ENCODE measurements at places on chromosomes 1 and 21.
A peak's percentile ranks its signal among the peaks of the same experiment; 100 is the strongest.

- peak; percentile 70 for DNase-seq
These were observed 3.1 kb downstream of the ACTA1 start for GRCh38 chr1:229430761-229431283.

DNA sequence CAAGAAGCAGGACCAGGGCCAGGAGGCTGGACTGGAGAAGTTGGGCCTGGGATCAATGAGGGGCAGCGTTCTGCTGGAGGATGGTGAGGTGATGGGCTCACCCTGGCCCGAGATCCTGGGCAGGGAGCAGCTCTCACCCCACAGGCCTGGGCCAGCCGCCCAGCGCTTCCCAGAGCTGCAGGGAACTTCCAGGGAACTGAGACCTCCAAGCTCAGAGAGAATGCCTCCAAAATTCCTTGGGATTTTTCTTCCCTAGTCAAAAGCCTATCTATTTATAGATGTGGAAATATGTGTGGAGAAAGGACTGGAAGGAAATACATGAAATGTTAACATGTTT is 121.2 kb downstream of the SPSB1 start:
- DNase-seq: no peak

DNA sequence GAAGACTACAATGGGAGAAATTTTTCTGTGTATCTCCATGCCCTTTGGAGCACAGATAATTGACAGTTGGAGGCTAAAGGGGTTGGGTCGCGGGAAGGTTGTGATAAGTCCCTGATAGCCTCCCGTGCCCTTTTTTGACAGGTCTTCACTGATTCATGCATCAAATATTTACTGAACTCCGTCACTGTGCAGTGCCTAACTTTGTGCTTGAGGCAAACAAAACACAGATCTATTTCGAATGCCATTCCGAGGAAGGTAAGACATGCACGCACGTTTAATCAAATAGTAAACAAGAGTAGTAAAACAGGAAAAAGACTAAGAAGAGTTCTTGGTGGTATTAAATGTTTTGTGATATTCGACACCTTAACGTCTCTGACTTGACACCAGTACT is 494 bp upstream of the PIP5K1A start:
- DNase-seq: no peak

- no peak for DNase-seq
These were observed 6.5 kb downstream of the PPIE start for GRCh38 chr1:39745016-39745670.

GRCh38 chr1:15948595-15949452 is 27.1 kb downstream of the ZBTB17 start:
- DNase-seq: no peak

- no peak for DNase-seq
These were observed 320.3 kb upstream of the ADGRL4 start for GRCh38 chr1:79326875-79327274.

- no peak for DNase-seq
These were observed 35.0 kb upstream of the IL19 start for GRCh38 chr1:206735553-206736031.

GRCh38 chr1:176850871-176851270 is 313.6 kb downstream of the ASTN1 start:
- DNase-seq: no peak

- DNase-seq: no peak
These were observed 29.8 kb upstream of the ETV3 start for GRCh38 chr1:157168015-157168414.

GRCh38 chr1:62810420-62811274 is 26.7 kb downstream of the ATG4C start:
- no peak for DNase-seq

DNA sequence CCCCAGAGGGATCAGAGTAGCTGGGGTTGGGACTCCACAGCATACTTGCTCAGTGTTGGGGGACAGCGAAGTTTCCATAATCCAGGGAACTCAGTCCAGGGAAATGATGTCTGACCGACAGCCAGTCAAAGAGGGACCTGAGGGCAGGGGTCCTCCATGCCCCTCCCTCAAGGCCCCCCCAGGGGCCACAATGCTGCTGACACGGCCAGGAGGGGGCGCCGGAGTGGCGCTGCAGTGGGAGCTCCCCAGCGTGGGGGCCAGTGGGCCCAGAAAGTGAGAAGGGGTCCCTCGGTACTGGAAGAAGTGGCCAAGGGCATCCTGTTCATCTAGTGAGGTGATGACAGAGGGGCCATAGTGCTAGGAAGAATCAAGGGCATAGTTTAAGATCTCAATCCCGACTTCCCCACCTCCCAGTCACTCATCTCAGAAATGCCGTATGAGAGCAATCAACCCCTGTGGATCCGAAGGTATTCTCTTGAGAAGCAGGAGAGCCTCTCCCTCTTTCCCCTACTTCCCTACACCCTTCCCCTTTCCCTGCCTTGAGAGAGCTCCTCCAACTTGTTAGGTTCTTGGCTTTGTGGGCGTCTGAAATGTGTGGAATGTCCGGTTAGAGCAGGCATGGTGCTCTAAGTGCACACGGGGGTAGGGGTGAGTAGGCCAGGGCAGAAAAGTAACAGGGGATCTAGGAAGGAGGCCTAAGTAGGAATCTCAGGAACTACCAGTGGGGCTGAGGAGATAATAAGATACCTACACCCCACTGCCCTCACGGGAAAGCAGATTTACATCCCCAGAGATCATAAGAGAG is 4.1 kb downstream of the NUDT17 start:
- no peak for DNase-seq

DNA sequence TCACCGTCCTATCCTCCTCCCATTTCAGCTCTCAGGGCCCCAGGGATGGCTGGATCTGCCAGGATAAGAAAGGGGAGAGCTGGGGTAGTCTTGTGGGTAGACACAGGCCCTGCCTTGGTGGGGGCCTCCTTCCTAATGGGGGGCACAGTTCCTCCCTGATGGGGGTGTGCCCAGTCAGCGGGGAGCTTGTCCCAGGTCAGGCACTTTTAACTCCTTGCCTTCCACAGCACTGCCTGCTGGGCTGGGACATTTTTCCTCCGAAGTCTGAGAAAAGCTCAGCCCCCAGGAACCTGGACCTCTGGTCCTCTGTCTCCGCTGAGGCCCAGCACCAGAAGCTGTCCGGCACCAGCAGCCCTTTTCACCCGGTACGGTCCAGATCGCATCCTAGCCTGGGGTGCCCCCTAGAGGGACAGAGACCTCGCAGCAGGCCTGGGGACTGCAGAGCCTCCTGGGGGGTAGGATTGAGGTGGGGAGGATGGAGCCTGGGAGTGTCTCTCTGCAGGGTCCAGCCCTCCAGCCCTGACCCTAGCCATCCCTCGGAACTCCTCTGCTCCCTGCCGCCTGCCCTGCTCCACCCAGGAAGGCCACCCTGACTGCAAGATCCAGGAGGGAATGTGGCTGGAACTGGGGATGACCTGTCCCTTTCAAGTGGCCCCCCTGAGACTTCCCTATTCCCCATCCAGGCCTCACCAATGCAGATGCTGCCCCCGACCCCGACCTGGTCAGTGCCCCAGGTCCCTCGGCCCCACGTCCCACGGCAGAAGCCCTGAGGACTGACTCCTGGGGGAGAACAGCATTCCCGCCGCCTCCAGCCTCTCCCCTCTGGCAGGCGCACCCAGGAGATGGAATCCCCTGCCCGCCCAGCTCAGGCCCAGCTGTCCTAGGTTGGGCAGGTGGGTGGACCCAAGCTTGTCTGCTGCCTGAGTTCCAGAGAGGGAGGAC is 12.0 kb downstream of the MIIP start:
- DNase-seq: peak; percentile 34

- DNase-seq: no peak
These were observed 16.2 kb downstream of the CCSAP start for GRCh38 chr1:229326601-229327000.

- no peak for DNase-seq
These were observed 39.3 kb downstream of the KIAA1614 start for GRCh38 chr1:180951836-180952656.

DNA sequence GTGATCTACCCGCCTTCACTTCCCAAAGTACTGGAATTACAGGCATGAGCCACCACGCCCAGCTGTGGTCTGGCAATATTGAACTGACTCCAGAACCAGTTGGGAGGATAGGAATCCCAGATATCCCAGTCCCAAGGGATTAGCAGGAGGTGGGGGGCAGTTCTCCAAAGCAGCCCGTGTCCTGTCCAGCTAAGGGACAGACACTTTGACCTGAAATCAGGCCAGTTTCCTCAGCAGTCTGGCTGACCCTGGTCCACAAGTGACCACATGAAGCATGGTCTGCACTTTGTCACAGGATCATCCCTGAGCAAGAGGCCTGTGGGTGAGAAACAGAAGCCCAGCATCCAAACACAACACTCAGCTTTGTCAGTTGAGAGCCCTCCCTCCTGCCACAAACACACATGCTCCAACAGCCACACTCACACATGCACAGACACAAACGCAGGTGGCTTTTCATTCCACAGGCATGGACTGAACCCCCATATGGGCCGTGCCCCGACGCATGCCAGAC is 2.7 kb upstream of the FDPS start:
- DNase-seq: no peak

DNA sequence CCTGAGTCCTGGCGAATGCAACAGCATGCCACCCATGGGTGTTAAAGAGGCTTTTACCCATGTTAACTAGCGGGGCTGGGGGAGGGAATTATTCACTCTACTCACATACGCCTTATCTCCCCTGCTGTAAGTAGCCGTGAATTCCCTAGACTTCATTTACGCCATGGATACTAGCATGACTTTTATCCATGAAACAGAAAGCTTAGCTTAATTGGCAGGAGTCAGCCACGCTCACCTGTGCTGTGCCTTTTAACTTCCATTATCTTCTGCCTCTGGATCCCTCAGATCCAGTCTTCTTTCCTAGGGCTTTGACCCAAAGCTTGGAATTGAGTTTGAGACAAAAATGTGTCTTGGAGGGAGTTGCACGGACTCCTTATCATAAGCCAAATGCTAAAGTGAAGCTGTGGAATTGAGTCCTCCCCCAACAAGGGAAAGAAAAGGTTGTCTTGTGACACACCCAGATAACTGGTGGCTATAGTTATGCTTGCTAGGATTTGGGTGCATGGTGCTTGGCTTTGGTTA is 9.7 kb upstream of the NASP start:
- no peak for DNase-seq

DNA sequence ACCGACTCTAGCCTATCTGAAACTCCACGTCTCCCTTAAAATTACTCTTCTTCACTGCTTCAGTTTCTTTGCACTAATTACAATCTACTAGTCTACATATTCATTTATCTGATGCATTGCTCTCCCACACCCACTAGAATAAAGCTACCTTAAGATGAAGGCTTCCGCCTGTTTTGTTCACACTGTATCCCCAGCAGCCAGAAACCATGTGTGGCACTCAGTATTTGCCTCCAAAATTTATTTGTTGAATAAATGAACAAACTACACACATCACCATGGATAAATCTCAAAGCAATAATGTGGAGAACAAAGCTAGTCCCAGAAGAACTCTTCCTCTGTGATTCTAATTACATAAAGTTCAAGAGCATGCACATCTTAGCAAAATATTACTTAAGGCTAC is 95.7 kb downstream of the DSCAM start:
- no peak for DNase-seq

GRCh38 chr1:175423605-175424004 is 231.0 kb upstream of the KIAA0040 start:
- DNase-seq: no peak

- peak; percentile 54 for DNase-seq
These were observed 4.6 kb upstream of the DDOST start for GRCh38 chr1:20665726-20666125.

- DNase-seq: no peak
These were observed 371.8 kb upstream of the POU3F1 start for GRCh38 chr1:38418195-38419030.

GRCh38 chr1:64472040-64472376 is 2.1 kb downstream of the CACHD1 start:
- DNase-seq: no peak

DNA sequence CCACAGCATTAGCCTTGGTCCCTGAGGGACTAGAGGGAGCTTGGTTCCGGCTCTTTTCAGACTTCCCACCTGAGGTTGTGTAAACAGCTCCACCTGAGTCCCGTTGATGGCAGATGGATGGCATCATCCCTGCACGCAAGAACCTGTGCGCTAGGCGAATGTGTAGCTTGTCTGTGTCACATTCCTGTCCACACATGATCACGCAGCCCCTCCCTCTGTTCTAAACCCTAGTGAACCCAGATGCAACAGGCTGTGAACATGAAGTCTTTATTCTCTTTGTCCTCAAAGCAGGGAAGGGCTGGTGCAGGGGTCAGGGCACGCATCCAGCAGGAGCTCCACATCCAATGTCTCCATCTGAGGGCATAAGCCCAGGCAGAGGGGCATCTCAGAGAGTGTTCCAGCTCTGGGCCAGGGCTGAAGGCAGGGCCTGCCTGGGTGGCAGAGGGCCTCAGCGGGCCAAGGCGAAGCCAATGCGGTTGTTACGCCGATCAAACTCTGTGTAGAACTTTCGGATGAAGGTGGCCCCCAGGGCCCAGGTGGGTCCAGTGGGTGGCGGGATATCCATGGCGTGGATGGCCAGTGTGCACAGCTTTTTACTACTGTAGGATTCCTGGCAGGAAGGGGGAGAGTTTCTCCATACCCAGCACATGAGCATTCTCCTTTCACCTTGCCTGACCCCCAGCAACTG is 2.9 kb upstream of the ETNK2 start:
- DNase-seq: no peak

DNA sequence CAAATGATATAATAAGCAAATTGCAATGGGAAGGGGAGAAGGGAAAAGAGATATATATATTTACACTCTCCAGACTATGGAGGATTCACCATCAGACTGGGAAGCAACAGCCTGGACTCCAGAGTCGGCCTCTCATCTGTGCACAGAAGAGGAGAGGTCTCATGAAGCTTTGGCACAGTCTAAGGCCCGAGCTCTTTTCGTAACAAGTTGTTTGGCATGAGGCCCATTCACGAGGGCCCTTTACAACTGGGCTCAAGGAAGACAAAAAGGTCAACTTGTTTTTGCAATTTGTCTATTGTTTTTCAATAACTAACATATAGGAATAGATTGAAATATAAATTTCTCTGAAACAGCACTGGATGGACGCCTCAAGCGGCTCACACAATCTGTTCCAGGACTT is 66.7 kb upstream of the AJAP1 start:
- no peak for DNase-seq

GRCh38 chr1:198201956-198202784 is 45.4 kb downstream of the NEK7 start:
- no peak for DNase-seq

DNA sequence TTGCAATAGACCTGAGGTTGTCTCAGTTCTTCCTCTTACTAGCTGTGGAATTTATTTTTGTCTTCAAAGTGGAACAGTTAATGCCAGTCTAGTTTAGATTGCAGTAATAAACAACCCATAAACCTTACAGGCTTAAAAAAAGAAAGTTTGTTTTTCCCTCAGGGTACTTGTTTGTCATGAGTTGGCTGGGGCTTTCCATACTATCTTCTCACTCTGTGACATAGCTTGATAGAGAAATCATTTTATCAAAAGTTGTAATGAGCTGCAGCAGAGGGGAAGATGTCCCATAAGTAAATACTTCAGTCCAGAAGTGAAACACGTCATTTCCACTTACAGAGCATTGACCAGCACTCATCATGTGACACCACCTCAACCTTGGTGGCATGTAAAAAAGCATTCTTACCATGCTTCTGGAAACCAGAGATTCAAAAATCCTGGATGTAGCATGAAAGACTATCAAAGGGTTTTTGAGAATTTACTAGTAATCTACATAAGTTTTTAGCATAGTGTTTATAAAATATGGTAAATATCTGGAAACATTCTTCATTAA is 62.8 kb upstream of the COL11A1 start:
- no peak for DNase-seq

- peak; percentile 53 for DNase-seq
These were observed 8.5 kb upstream of the ARF1 start for GRCh38 chr1:228073857-228074545.

GRCh38 chr1:3785045-3785444 is 11.3 kb downstream of the LRRC47 start:
- no peak for DNase-seq

Measured in KBM-7 (cell line).